ENCODE measurements at places on chromosomes 4 and X. TPM values are rescaled to one million over a fixed set of nuclear protein-coding genes. Genes with fewer than 3 reads are reported as not detected.

The TEX13B gene
- not detected for total RNA-seq

- peak overlapping the region; percentile 81 for H3K4me3 ChIP-seq
- H3K4me1 ChIP-seq = peaks cover 5% of the 10 kb centered on the region
- peak; percentile 87 for DNase-seq
- H3K36me3 ChIP-seq = no peaks in the 10 kb centered on the region
- H3K27me3 ChIP-seq = no peaks in the 10 kb centered on the region
Measured at GRCh38 chr4:140150886-140151698, 2.9 kb downstream of the MAML3 start.

- peak overlapping the region; percentile 77 for H3K4me3 ChIP-seq
- H3K4me1 ChIP-seq = peaks cover 16% of the 10 kb centered on the region
- H3K36me3 ChIP-seq = no peaks in the 10 kb centered on the region
- no peaks in the 10 kb centered on the region for H3K27me3 ChIP-seq
- peak overlapping the region; percentile 92 for H3K27ac ChIP-seq
Measured at GRCh38 chr4:120065974-120066516, 603 bp downstream of the MAD2L1 start.

DNA sequence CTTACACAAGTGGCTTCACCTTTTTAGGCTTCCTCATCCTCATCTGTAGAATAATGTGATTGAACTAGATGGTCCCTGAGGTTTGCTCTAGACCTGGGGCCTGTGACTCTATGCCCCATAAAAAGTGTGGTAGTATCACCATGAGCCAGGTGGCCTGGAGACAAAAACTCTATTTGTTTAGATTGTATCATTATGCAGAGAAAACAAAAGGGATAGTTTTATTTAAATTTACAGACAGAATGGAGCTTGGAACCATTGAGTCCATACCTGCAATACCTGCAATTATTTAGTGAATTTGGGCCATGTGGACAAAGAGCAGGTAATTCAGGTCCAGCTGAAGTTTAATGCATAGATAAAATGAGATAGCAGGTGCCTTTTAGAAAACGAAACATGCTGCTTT is 139.5 kb upstream of the RPL34 start:
- no peak for DNase-seq
- no peak overlapping the region for H3K27ac ChIP-seq
- no peak overlapping the region for H3K4me3 ChIP-seq
- H3K27me3 ChIP-seq = no peaks in the 10 kb centered on the region

Measured in Peyer's patch (tissue), 4 donors.